ENCODE measurements at places on chromosomes 7 and 10. TPM values are rescaled to one million over a fixed set of nuclear protein-coding genes. Genes with fewer than 3 reads are reported as not detected.
A peak's percentile ranks its signal among the peaks of the same experiment; 100 is the strongest.

GJD4 gene
- not detected for total RNA-seq

DNA sequence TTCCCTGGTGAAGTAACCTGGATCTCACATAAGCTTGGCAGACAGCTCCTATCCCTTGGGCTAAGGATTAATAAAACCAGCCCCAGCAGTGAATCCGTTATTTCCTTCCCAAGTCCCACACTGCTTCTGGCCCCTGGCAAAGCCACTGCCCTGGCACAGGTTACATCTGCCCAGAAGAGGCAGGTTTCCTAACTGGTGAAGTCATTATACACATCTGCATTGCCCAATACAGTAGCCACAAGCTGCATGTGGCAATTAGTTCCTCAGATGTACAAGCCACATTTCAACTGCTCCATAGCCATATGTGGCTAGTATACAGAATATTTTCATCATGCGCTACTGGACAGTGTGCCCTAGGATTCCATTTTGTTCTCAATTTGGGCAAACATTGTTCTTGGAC, 273.0 kb downstream of the GRM8 start:
- DNase-seq = no peak

SEMA3E gene
- 22.9 TPM for total RNA-seq

CRYGN gene
- not detected for total RNA-seq

DNA sequence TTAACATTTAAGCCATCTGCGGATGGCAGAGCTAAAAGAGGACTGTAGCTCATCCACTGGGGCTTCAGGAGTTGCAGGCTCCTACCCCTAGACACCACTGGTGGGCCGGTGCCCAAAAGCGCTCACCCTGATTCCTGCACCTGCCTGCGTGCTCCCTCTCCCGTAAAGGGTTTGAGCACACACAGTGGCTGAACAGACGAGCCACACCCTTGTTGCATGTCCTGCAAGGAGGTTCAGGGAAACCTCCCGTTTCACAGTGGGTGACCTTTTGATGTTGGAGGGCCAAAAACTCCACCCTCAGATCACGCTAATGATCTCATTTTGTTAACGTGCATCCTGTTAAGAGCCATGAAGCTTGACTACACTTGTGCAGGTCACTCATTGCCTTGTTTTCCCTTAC, 37.9 kb downstream of the SYPL1 start:
- DNase-seq = no peak

GNAT3 gene
- not detected for total RNA-seq

DNA sequence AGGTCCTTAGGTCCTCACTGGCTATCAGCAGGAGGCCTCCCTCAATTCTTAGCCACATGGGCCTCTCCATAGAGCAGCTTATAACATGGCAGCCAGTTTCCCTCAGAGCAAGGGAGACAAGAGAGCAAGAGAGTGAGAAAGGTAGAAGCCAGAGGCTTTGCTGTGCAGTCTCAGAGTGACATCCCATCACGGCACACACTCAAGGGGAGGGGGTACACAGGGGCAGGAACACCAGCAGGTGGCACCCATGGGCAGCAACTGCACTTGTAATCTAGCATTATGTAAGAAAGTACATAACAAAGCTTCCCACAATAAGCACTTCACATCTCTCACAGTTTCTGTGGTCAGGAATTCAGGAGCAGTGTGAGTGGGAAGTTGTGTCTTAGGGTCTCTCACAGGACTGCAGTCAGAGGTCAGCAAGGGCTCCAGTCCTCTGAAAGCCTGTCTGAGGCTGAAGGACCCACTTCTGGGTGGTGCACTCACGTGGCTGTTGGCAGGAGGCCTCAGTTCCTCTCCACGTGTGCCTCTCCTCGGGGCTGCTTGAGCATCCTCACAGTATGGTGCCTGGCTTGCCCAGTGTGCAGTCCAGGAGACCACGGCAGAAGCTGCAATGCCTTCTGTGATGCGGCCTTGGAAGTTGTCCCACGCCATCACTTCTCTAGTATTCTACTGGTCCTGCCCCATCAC, 159.4 kb downstream of the OAT start:
- DNase-seq = no peak

DNA sequence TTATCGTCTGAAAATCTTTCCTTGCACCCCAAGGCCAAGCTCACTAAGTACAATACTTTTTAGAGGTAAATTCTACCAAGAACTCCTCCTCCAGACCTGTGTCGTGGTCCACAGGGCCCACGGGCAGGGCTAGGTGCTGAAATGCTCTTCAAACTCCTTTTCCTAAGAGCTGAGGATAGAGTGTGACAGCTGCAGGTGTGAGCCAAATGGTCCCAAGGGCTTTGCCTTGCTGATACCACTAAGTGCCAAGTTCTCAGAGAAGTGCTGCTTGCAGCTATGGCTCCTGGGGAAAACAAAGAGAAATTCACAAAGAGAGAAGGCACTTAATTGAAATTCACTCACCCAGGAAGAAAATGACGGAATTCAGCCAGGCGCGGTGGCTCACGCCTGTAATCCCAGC, 868.9 kb upstream of the AUTS2 start:
- DNase-seq = no peak

- DNase-seq = no peak
These were observed 301.3 kb downstream of the RNLS start for GRCh38 chr10:88281592-88282347.

DNA sequence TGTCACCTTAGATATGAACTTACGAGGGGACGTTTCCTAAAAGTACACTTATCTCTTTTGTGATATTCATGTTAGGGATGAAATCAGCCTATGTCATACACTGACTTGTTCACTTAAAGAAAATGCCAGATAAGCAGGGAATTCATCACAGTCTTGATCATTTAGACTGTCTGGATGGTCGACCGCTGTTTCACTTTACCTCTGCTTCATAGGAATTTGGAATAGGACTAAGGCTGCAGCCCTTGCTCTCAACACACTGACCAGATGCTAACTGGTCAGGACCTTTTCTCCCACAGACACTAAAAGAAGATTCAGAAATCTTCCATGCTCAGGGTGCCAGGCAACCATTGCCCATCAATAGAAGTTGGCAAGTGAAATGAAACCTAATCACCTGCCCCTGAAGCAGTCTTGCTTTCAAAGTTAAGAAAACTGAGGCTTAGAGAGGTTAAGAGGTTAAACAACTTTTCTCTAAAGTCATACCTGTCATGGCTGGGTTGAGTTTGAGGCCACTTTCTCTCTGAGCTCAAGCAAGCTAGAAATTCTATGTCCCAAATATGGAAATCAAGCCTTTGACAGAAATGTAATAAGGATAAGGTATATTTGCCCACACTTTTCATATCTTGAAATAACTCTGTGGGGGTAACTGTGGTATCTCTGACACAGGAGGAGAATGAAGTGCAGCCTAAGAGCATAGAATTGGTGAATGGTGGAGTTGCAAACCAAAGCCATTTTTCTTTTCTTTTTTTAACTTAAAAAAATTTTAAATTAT, 77.1 kb downstream of the MAP3K8 start:
- DNase-seq = no peak

DNA sequence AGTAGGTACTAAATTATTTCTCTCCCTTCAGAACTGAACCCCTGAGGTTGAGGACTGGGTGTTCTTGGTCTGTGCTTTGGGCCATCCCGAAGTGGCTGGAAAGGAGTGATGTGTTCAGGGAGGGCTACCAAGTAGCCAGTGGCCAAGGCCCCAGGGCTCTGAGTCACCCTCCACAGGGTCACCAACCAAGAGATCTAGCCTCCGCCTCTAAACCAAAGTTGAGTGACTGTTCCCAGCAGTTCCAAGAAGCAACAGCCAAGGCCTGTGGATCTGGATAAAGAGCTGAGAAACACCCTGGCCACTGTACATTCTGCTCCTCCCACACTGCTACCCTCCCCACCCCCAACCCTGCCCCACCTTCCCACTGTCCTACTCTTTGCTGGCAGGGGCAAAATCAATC, 35.5 kb upstream of the KCNMA1 start:
- DNase-seq = no peak

AGAP4 gene
- total RNA-seq = 6.1 TPM

CYP2C8 gene
- 3.4 TPM for total RNA-seq

- DNase-seq = peak; percentile 60
These were observed 172.0 kb upstream of the TNRC18 start for GRCh38 chr7:5595545-5596045.

- no peak for DNase-seq
These were observed 167.7 kb downstream of the DGKB start for GRCh38 chr7:14734839-14735321.

DNA sequence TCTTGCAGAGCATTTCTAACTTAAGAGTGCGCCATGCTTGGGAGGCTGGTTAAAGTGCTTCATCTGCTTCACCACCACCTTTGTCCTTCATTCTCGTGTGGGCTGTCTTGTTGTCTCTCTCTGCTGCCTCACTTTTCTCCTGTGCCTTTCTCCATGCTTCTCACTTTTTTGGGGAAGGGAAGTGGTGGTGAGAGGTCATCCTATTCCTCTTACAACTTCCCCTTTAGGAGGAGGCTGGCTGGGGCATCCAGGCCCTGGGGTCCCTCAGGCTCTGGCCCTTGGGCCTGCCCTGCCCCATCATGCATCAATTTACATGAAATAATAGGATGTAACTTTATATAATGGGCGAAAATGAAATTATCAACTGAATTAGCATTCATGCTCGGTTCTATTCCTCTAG, 39.9 kb upstream of the PIP4K2A start:
- no peak for DNase-seq

CNPY1 gene
- 0.16 TPM for total RNA-seq

GRCh38 chr7:3568516-3568915, 267.5 kb downstream of the SDK1 start:
- no peak for DNase-seq

ZNF804B gene
- 4.2 TPM for total RNA-seq

DNA sequence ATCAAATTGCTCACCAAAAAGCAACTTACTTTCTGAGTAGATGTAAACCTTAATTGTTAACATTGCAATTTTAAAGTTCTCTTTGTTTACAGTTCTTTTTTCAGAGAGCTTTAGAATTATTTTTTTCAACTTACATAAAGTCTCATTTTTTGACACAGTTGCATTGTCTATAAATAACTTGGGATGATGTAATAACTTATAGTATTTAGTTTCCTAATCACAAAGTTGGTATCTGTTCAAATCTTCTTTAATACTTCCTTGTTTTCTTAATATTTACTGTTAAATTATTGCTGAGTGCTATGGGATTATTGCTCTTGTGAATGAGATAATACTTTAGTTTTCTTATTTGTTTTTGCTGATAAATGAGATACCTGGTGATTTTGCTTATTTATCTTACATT, 18.9 kb upstream of the SUV39H2 start:
- no peak for DNase-seq

DNA sequence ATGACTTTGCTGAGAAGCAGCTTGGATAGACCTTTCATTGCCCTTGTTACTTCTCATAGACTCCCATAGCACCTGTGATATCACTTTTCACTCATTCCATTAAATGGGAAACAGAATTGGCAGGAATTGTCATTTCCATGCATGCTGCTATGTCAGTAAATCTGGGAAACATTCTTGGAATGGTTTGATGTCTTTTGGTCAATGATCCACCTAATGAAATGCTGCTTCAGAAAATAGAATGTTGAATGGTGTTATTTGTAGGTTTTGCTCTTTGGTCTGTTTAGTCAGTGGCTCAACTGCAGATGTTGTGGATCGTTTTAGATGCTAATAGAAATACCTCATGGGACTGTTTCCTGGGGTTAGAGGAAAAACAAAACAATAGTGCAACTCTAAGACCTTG, 127.8 kb downstream of the PLPP4 start:
- DNase-seq = no peak

- no peak for DNase-seq
These were observed 85.5 kb downstream of the MAPK8 start for GRCh38 chr10:48391994-48392393.

ATRNL1 gene
- 856 TPM for total RNA-seq

GRCh38 chr7:158252081-158252836, 335.4 kb downstream of the PTPRN2 start:
- DNase-seq = peak; percentile 79

PPP1R17 gene
- 2.7 TPM for total RNA-seq

DNA sequence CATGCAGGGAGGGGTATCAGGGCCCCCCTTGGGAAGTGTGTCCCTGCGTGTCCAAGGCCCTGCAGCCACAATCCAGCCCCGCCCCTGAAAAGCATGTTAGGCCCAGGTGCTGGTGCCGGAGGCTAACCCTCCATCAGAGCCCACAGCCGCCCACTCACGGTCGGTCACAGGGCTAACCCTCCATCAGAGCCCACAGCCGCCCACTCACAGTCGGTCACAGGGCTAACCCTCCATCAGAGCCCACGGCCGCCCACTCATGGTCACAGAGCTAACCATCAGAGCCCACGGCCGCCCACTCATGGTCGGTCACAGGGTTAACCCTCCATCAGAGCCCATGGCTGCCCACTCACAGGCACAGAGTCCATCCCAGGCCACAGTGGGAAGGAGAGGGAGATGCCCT, 426.0 kb downstream of the DNAJB6 start:
- no peak for DNase-seq

TAS2R3 gene
- 2.5 TPM for total RNA-seq

PAPOLB gene
- total RNA-seq = 0.94 TPM

KIAA1217 gene
- total RNA-seq = 5.9 TPM

DNA sequence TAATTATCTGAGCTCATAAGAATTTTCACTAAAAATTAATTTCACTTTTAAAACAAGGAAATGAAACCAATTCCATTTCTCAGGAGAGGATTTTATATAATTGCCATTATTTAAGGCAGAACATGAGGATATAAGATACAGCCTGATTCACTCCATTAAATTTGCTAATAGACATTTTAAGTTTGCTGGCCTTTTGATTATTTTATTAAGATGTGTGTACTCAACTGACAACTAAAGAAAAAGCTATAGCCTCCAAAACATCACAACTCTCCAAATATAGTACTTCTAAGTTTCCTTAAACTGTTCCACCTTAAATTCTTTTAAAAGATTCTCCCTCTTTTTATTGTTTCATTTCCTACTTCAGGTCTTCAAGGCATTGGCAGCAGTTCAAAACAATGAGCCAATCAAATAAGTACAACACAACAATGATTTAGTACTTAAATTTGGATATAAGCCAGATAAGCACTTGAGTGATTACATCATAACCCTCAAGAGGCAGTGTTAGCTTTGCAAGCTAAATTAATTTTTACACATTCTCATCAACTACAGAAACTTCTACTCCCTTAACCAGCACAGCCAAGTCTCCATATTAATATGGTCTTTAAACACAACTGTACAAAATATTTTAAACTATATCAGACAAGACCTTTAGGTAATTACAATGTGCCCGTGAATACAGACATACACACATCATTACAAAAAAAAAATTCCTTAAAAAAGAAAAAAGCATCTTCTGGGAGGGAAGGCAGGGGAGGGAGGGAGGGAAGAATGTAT, 121.8 kb downstream of the KMT2C start:
- no peak for DNase-seq

DNA sequence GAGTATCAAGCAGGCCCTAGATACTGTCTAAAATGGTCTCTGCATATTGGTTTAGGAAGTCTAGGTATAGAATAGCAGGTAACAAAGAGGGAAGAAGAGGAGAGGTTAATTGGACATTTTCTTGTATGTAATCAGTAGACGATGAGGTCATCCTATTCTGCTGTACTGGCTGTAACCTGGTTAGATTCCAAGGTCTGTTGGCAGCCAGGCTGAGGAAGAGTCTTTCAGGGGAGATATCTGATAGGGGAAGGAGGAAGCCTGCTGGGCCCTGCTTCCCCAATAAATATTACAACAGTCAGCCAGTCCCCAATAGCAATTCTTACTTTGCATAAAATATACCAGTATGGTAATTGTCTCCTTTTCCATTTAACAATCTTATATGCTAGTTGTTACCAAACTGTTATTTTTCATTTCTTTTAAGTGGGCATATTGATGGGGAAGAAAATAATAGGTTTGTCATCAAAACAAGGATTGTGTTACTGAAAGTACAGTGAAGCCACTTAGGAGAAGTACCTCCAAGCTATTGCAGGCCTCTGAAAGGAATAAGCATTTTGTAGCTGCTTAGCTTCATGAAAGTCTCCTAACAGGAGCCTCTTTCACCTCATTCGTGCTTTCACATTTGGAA, 186.4 kb downstream of the LRRC4 start:
- no peak for DNase-seq

VTI1A gene
- 70.0 TPM for total RNA-seq
